ENCODE measurements at places on chromosomes 11 and 22.
A peak's percentile ranks its signal among the peaks of the same experiment; 100 is the strongest.

- DNase-seq, result peak; percentile 52
Observed at GRCh38 chr11:75399344-75400145, at the start of gene RPS3. Gene RPS3, plus strand, starts transcription at chr11:75399518. Its CDS starts 30 bp downstream, at chr11:75399548.

GRCh38 chr11:93821617-93822016 lies 28.8 kb downstream of the VSTM5 start:
- DNase-seq, result no peak

- DNase-seq, result no peak
Observed at GRCh38 chr11:120383518-120384155, 47.4 kb downstream of the ARHGEF12 start.

DNA sequence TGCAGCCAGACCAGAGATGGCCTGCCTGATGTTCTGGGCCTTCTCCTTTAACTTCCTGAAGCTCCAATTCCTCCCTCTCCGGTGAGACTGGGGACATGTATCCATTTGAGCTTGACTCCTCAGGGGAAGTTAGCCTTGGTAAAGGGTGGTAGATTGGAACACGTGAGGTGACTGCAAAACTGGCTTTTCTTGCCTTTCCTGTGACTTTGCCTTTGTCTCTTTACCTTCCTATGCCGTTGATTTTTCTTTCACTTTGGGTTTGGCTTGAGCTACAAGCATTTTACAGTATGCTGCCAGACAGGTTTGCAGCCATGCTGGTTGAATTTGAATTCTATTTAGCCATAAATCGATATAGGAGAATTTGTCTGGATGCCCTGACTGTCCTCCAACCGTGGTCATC lies 16.8 kb upstream of the GLYATL1 start:
- no peak for DNase-seq

GRCh38 chr11:93484716-93485115 lies 58.5 kb downstream of the SMCO4 start:
- no peak for DNase-seq

GRCh38 chr11:119983816-119984215 lies 154.1 kb downstream of the TRIM29 start:
- no peak for DNase-seq

DNA sequence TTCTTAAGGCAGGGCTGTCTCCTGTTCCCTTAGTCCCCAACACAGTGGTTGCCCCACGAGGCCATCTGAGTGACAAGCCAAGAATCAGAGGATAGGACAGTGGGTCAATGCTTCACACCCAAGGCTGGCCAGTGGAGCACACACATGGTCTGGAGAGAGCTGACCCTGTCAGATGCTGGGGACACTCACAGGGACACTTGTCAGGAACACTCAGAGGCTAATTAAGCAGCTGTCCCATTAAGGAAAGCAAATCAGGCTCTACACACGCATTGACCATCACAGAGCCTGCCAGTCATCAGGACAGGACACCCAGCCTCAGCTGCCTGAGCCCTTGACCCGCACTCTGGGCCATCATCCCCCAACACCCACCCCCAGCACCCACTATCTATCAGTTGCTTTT lies 18.2 kb downstream of the GDPD5 start:
- no peak for DNase-seq

GRCh38 chr22:39097098-39098020 lies at the start of gene APOBEC3H:
Gene APOBEC3H, plus strand, starts transcription at chr22:39097244. Its CDS starts 3,035 bp downstream, at chr22:39100279.
- no peak for DNase-seq

GRCh38 chr22:36901411-36902142 lies 11.9 kb upstream of the CSF2RB start:
- no peak for DNase-seq

- no peak for DNase-seq
Observed at GRCh38 chr22:41513391-41513790, 30.9 kb downstream of the POLR3H start.

DNA sequence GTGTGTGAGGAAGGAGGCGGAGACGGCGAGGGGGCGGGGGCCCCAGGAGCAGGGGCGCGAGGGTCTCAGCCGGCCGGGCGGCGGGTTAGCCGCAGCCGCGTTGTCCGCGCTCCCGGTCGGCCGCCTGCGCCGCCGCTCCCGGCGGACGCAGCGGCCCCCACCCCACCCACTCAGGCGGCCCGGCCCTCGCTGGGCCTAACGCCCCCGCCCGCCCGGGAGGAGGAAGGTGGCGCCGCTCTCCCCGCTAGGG lies at the start of gene FCHSD2:
Gene FCHSD2 (minus strand): TSS at position 191 of the 250 bp plus-strand sequence. CDS start 441 bp downstream, outside the sequence.
- no peak for DNase-seq
